ENCODE measurements at places on chromosomes 5 and 9.

DNA sequence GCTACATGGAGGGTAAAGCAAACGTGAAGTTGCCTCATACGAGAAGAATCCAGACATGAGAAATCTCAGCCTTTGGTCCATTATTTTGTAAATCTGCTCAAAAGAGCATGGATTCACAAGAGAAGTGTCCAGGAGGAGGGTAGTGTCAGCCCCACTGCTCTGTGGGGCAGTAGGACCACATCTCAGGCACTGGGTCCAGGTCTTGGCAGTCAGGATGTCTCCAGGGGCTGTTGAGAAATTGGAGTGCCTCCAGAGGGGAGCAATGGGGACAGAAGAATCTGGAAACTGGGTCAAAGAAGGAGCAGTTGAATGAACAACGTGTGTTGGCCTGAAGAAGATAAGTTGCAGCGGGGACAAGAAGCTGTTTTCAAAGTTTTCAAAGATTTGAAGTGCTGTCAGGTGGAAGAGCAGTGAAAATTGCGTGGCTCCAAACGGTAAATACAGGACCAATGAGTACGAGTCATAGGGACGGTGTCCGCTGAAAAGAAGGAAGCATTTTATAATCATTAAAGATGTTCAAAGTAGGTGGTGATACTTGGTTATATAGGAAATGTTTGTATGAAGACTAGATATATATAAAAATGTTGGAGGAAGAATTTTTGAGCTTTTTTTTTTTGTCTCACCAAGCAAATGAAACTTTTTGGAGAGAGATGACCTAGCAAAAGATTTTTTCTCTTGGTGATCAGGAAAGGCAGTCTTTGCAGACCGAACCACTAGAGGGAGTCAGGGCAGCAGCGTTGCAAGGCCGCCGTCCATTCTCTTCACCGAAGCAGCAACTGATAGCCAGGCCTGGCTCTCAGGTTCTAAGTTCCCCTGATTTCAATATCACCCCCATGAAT is 57.1 kb upstream of the ZBED3 start:
- peak; percentile 62 for DNase-seq

- DNase-seq: no peak
Observed at GRCh38 chr5:66164044-66164790, 20.1 kb downstream of the SREK1 start.

DNA sequence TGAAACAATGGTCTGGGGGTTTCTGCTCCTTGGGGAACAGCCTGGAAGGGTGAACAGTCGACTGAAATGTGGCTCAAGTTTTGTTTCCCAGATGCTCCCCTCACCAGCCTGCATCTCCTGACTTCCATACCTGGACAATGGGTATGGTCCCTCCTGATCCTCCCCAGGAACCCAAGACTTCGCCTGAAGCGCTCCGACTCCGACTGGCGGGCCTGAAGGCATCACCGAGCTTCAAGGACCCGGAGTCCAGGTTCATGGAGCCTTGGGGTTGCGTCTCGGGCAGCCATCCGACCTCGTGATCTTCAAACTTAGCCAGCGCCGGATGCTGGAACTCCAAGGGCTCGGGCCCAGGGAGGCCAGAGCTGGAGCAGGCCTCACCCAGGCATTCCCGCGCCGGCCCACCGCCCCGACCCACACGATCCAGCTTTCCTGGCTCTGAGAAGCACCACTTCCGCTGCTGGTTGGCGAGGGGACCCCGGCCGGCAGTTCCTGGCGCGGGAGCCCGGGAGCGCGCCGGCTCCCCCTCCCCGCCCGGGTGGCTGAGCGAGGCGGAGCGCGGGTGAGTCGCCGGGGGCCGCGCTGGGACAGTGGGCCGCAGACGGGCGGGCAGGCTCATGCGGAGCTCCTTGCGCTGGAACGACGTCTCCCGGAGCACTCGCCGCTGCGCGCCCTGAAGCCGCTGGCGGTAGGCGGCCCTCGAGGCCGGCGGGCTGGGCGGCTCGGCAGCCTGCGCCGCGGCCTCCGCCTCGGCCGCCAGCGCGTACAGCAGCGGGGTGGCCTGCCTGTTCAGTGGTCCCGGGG is 5.2 kb downstream of the SHROOM1 start:
- DNase-seq: peak; percentile 72

DNA sequence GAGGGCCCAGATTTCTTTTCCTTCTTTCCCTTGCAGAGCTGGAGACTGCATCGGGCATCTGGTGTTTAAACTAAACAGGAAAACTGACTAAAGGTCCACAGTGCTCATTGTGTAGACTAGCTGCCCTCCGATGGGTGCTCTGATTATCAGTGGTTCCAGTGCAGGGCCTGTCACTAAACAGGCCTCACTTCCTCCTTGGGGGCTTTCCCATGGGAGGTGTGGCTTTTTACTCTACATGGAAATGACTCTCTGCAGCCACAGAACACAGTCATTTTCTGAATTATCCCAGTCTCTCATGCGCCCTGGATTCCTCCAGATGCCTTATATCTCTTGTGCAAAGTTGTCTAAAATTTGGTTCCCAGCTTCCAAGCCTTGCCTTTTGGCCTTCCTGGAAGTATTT is 199.2 kb downstream of the TRIO start:
- DNase-seq: peak; percentile 45
